HT1080 (cell line): ENCODE measurements at places on chromosomes 4 and X. TPM values are rescaled to one million over a fixed set of nuclear protein-coding genes. Genes with fewer than 3 reads are reported as not detected.

DNA sequence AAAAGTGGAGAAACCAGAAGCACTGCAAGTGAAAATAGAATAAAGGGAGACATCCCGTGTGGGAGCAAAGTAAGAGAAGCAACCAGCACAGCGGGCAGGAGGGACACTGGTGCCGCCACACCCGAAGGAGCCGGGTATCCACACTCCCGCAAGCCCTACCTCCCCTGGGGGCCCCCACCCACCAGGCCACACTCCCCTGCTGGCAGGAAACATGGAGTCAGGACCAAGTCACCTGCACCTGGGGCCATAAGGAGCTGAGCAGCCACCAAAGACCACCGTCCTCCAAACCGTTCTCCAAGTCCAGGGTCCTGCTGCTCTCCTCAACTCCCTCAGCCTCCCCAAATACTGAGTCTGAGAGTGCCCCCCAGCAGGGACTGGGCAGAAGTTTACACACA, 30.5 kb downstream of the FGFRL1 start:
- DNase-seq, result no peak

DNA sequence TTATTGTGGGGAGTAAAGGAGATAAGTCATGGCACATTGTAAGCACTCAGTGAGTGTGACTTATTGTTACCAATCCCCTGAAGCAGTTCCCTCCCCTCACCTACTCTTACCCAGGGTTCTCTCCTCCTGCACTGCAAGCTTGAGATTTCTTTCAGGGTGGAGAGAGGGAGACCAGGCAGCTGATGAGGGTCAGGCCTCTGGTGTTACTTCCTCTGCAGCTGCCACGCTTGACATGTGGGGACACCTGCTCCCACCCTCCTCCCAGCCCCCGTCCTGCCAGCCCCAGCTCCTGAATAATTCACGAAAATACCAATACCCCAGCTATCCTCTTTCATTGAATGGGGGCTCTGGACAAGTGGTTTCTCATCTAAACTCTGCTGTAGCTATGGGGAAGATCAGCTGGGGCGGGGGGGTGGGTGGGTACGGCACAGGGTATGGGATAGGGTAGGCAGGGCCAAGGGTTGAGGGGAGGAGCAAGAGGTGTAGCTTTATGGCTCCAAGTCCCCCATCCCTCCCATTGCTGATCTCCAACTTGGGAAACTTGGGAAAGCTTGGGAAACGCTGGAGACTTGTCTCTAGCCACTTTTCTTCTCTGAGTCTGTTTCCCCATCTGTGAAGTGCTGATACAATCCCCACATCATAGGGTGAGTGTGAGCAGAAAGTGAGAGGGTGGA, 148.5 kb upstream of the PJA1 start:
- DNase-seq, result no peak

GRCh38 chrX:122625821-122626220, 558.3 kb upstream of the GRIA3 start:
- DNase-seq, result no peak

Gene JCHAIN
- total RNA-seq, result not detected in 2 replicates

Gene GPRIN3
- 0.30 and 0.40 TPM in 2 replicates for total RNA-seq

Gene FRMD7
- total RNA-seq, result not detected in 2 replicates

Gene ADH7
- total RNA-seq, result not detected in 2 replicates

Gene JADE3
- 7.6 and 10.1 TPM in 2 replicates for total RNA-seq

Gene GNRHR
- not detected in 2 replicates for total RNA-seq
